Liver (tissue), 10 donors: ENCODE measurements at places on chromosomes 2 and 18. TPM values are rescaled to one million over a fixed set of nuclear protein-coding genes. Genes with fewer than 3 reads are reported as not detected.

The CIB4 gene
- not detected for total RNA-seq

The CASP10 gene
- 13.6 TPM for total RNA-seq

DNA sequence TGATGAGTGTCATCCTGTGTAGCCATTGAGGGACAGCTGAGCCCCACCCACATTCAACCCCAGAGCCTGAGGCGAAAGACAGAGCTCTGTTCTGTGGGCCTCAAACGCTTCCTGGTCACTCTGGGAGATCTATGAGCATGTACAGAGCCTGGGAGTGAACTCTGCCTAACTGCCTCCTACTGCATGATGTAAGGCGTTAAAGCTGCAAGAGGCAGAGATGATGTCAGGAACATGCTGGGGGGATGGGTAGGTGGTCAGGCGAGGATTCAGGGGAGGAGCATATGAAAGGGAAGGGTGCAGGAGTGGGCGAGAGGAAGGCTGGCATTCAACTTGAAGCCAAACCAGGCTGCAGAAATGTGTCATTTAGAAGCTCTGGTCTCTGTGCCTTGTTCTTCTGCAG is 181.0 kb downstream of the TFCP2L1 start:
- no peaks in the 10 kb centered on the region for H3K4me1 ChIP-seq
- no peak overlapping the region for H3K4me3 ChIP-seq
- peaks cover 2% of the 10 kb centered on the region for H3K27me3 ChIP-seq
- no peak for DNase-seq
- no peaks in the 10 kb centered on the region for H3K36me3 ChIP-seq

DNA sequence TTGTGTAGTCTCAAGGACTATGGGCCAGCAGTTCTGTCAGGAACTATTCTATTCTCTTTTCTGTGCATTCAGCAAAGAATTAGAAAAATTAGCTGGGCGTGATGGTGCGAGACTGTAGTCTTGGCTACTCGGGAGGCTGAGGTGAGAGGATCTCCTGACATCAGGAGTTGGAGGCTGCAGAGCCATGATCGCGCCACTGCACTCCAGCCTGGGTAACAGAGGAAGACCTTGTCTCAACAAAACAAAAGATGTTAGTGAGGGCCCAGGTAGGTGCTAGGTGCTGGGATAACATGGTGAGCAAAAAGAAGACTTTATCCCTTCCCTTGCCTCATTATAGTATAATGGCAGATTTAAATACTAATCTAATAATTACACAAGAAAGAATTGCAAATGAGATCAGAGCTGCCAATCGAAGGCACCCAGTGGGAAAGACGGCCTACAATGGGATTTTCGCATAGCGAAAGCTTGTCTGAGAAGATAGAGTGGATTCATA is 447 bp upstream of the MRPL19 start:
- no peak for DNase-seq
- H3K4me3 ChIP-seq: peak overlapping the region; percentile 86
- no peaks in the 10 kb centered on the region for H3K27me3 ChIP-seq
